ENCODE measurements at places on chromosomes 4 and X.

- DNase-seq: peak; percentile 87
Measured at GRCh38 chrX:154596290-154596929, 11.5 kb downstream of the CTAG1A start.

DNA sequence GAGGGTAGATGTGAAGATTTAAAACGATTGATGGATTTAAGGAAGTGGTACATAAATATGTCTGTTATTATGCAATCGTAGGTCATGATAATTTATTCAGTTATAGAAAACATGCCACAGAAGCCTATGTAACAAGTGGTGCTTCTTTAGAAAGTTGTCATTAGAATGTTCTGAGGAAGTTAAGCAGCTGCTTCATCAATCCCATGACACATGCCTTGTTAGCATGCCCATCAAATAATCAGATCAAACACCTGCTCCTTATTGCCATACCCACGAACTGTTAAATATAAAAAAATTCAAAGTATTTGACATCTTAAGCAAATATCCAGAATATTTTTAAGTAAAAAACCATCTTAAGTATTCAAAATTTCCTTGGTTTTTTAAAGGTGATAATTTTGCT lies 76.4 kb upstream of the MYOZ2 start:
- DNase-seq: no peak

GRCh38 chr4:30726090-30726675 lies 6.0 kb downstream of the PCDH7 start:
- DNase-seq: no peak

DNA sequence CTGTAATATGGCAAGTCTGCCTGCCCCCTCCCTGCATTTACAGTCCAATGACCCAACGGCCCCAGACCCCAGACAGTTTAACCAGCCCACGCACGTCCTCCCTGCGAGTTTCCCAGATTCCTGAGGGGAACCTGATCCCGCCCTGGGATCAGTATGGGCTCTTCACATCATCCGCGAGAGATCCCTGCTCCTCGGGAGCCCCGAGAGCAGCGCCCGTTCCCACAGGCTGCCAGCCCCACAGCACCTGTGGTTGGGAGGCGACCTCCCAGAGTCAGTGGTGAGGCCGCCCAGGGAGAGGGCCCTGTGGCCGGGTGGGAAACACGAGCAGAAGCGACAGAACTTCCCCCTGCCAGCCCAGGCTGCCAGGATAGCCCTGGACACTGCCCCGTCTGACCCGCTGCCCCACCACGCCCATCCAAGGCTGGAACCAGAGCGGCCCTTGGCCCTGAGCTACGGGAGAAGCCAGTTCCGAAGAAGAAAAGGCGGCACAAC lies 32.8 kb downstream of the TSC22D3 start:
- no peak for DNase-seq

- DNase-seq: no peak
Measured at GRCh38 chr4:164239976-164240375, 514.0 kb upstream of the SMIM31 start.

DNA sequence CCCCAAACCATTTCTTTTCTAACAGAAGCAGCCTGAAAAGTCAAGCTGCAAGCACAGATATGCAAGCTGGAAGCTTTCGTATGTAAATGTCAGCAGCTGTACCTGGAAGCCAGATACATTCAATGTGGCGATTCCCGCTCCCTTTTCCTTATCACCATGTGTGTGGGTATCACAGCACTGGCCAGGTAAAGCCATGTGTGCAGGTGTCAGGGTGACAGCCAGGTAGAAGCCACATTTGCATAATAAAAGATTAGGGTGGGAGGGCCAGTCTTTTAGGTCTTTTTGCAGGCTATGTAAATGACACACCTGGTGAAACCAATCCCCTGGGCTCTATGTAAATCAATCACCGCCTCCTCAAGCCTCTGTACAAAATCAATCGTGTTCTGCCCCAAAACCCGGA lies 50.1 kb downstream of the RXFP1 start:
- DNase-seq: peak; percentile 87

- no peak for DNase-seq
Measured at GRCh38 chrX:7372825-7373525, 225.0 kb upstream of the PUDP start.

GRCh38 chrX:46595084-46595483 lies 21.5 kb downstream of the CHST7 start:
- no peak for DNase-seq

GRCh38 chr4:148542922-148543623 lies 100.9 kb upstream of the NR3C2 start:
- no peak for DNase-seq
